Omental fat pad (tissue), 4 donors: ENCODE measurements at places on chromosomes 3 and 15. TPM values are rescaled to one million over a fixed set of nuclear protein-coding genes. Genes with fewer than 3 reads are reported as not detected.

GRCh38 chr3:23665741-23666140, 140.0 kb upstream of the UBE2E1 start:
- no peak for DNase-seq

DNA sequence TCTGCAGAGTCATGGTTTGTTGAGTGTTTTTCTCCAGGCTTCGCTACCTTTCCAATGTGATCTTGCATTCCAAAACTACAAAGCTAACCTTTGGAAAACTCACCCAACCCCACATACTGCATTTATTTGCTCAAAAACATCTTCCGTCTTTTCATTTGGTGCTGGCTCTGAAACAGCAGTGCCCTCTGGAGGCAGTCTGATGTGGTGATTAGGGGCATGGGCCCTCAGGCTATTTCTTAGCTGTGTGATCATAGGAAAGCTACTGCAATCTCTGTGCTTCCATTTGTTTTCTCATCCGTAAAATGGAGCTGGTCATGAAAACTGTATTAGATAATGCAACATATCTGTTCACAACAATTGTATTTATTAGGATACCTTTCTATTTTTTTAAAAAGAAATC, 47.0 kb downstream of the MTHFS start:
- no peak for DNase-seq

DNA sequence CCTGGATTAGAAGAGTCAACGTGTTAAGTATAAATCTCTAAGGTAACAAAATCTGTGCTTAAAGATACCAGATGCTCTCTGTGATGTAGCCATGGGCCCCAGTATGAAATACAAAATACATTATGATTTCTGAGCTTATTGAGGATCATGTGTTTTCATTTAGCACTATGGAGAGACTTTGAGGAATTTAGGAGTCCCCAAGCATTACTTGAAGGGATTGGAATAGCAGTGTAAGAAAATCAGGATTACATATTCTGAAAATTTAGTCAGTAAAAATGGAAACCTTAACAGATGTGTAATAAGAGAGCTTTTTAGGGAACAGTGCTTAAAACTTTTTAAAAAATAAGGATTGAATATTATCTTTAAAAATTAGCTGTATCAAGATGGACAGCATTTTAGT, 35.5 kb downstream of the ECT2 start:
- no peak for DNase-seq

DNA sequence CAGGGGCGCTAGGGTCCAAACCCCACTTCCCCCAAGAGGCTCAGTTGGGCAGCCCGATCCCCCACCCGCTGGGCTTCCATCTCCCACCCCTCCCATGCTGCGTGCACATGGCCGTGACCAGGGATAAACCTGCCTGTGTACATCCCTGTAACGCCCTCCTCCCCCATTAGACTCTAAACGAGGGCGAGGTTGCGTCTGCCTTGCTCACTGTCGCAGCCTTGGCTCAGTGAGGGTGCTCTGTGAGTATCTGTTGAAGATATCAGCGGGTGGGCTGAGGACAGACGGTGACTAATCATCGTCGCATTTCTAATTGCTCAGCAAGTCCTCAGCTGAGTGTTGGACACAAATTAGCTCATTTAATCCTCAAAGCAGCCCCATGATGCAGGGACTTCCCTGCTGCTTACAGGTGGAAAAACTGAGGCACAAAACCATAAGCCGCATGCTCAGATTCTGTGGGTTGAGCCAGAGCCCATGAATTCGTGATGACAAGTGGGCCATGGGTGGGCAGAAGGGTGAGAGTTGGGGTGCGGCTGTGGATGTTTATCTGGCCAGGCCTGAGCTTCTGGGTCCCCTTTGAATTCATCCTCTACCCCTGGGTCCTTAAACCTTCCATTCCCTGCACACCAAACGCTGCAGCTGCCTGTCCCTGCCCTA, 26.0 kb downstream of the FBLN2 start:
- DNase-seq: no peak

- DNase-seq: no peak
Measured at GRCh38 chr3:16066975-16067374, 107.5 kb upstream of the GALNT15 start.

DNA sequence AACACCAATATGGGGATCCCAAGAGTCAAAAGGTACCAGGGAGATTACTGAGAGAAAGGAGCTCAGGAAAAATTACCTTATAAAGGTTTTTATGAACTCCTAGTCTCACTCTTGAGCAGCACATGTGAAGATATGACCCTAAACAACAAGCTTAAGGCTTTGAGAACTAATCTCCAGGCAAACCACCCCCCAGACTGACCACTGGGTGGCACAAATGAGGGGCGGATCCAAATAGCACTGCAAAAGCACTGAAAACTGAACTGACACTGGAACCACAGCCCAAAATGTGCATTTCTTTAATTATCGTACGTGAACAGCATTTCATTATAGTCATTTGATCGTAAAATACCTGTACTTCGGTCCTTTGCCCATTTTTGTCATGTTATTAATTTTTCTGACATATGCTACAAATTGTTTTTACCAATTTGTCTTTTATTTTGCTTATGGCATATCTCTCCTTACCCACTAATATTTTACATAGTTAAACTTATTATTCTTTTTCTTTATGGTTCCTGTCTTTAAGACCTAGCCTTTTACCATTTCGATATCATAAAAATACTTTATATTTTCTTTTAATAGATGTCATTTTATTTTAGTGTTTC, 31.5 kb upstream of the TFDP2 start:
- no peak for DNase-seq

GRCh38 chr3:8548502-8549275, 47.1 kb downstream of the LMCD1 start:
- DNase-seq: no peak

- no peak for DNase-seq
Measured at GRCh38 chr3:72194458-72194857, 409.5 kb upstream of the PROK2 start.

- DNase-seq: no peak
Measured at GRCh38 chr3:82004266-82004665, 242.8 kb upstream of the GBE1 start.

DNA sequence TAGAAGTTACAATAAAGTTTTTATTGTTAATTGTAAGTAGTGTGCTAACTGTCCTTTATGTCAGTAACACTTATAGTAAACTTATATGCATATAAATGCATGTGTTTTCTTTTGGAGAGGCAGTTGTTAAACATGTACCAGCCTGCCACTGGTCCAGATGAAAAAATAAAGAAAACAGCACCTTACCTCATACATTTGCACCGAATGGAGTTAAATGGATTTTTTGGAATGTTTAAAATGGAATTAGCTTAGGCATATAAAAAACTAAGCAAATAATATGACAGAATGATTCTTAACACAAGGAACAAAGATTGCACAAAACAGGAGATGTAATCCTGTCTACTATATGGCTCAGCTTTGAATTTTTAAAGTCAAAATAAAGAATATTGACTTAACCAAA, 50.2 kb upstream of the ALDH1A3 start:
- no peak for DNase-seq

- no peak for DNase-seq
Measured at GRCh38 chr15:58477170-58477569, 45.4 kb downstream of the LIPC start.

GRCh38 chr15:69896606-69897005, 201.1 kb downstream of the TLE3 start:
- no peak for DNase-seq

- no peak for DNase-seq
Measured at GRCh38 chr15:96598514-96598913, 268.0 kb downstream of the NR2F2 start.

DNA sequence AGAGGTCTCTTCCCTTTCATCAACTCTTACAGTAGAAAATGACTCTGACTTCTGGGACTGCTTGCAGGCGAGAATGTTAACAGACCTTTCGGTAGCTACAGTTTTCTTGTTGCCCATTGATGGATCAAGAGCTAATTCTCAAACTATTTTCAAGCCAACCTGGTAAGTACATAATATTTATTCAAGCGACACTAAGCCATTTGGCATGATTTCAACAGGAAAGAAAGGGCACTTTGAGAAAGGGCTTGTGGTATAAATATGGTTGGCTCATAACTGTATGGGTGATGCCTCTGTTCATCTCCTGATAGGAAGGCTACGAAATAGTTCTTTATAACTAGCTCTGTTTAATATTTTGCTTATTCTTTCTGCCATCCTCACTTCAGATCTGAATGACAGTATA, 196.2 kb upstream of the CNTN4 start:
- DNase-seq: no peak

DNA sequence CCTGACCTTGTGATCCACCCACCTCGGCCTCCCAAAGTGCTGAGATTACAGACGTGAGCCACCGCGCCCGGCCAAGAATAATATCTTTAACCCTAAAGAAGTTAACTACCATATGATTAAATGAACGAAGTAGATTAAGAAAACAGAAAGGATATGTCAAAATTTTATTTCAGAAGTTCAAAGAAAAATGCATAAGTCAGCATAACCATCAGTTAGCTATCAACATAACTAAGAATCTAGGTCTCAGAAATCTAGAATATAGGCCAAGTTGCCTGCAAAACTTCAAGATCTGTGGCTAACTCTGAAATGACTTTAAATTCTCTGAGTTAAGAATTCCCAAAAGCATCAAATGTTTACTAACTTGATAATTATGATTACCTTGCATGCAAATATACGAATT, 38.0 kb downstream of the INO80 start:
- no peak for DNase-seq

DNA sequence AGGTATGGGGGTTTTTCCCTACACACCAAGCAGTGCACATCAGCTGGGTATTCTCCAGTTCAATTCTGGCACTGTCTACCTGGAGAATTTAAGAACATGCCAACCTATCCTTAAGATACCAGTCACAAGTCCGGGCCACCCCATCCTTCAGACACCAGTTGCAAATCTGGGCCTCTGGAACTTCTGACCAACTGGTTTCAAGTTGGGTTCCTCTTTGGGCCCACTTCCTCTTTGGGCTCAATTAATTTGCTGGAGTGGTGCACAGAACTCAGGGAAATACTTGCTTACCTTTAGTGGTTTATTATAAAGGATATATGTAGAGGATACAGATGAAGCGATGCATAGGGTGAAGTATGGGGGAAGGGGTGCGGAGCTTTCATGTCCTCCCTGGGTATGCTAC, 25.3 kb downstream of the GLCE start:
- no peak for DNase-seq

DNA sequence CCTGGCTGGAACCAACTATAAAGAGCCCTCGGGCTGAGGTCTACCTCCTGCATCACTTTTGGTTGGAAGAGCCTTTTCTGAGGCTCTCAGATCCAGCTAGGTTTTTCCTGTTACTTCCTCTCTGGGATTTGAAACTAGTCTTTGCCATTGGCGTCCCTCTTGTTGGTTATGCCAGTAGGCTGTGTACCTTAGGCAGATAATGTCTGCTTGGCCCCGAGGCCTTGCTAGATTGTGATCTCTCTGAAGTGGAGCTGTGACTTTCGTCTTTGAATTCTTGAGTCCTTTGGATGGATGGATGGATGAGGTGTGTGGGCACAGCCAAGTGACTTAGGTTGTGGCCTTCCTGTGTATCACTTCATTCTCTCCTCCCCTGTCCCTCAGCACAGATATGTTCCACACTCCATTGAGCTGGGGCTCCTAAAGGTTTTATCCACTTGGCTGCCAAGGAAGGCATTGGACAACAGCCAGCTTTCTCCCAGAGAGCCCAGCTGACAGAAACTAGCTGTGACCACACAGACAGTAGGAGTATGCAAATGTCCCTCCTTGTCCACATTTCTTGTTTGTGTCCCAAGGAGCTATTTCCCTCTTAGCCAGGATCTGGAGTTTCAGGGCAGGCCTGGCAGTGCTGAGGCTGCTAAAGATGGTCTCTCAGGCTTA, 7.9 kb upstream of the DNAJC17 start:
- no peak for DNase-seq

GRCh38 chr15:29233566-29233965, 36.1 kb downstream of the NSMCE3 start:
- DNase-seq: no peak

DNA sequence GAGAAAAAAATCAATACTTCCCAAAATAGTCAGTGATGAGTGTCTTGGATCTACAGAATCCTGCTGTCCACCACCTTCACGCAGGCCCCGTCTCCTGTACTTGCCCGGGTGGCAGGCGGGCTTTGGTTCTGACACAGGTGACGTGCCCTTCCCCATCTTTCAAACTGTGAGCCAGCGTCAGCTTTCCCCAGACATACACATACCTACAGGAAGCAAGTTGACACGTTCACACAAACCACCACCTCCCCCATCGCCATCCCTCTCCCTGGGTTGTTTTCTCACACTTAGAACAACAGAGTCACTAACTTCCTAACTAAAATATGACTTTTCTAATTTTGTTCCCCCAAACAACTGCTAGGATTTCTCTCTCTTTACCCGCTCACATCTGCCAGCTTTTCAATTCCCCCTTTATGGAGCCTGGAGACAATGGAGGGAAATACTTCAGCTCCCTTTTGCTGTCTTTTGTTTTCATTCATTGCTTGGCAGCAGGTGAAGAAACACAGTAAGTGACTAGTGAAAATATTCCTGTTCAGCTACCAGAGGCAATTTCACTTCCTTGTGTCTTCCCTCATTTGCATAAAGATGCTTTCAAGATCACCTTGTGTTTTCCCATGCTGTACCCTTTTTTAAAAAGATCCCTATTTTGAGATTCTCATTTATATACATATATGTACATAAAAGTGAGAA, 248.3 kb downstream of the SLCO3A1 start:
- DNase-seq: no peak

The GRK7 gene
- not detected for total RNA-seq

The TLR9 gene
- not detected for total RNA-seq

The LRRK1 gene
- 9.4 TPM for total RNA-seq

The ROBO2 gene
- 0.12 TPM for total RNA-seq

The PSMA4 gene
- total RNA-seq: 138 TPM

The APBA2 gene
- total RNA-seq: 4.3 TPM

The THAP10 gene
- 1.2 TPM for total RNA-seq
